ENCODE measurements at places on chromosomes 6 and 20.

- DNase-seq, result no peak
Observed at GRCh38 chr6:105336986-105337385, 65.9 kb downstream of the PREP start.

DNA sequence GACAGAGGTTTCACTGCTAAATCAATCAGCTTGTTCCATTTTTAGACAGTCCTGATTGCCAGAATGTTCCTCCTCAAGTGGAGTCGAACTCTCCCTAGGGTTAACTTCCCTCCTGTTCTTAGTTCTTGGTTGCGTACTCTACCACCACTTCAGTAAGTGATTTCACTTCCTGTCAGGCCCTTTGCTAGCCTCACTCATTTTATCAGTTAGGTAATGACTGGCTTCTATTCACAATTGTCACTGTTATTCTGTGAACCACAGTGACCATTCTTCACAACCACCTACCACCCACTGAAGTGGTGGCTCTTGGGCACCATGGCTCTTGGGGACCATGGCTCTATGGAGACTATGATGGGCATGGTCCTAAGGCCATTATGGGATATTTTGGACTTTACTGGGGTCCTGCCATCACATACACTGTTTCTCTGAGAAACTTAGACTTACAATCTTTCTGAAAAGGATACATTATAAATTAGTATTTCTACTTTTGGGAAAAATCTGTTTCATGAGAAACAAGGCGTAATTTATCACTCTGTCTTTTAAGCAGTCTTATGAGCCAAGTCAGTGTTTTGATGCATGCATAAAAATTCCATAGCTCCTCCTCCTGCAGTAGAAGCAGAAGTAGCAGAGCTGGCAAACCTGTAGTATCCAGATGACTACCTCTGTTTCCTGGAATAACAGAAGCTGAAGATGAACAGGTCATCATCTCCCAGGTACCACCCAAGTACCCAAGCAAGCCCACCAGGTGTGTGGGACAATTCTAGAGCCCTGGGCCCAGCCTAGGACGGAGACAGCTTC lies 66.3 kb downstream of the ATXN1 start:
- DNase-seq, result no peak

DNA sequence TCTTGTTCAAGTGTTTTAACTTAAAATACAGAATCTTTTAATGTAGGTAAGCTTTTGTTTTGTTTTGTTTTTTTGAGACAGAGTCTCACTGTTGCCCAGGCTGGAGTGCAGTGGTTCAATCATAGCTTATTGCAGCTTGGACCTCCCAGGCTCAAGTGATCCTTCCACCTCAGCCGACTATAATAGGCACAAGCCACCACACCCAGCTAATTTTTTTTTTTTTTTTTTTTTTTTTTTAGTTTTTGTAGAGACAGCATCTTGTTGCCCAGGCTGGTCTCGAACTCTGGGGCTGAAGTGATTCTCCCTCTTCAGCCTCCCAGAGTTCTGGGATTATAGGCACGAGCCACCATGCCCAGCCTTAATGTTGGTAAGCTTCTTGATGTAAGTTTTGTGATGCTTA lies 3.3 kb downstream of the EFHC1 start:
- no peak for DNase-seq

- peak; percentile 40 for DNase-seq
Observed at GRCh38 chr20:32534661-32535240, 50.4 kb downstream of the NOL4L start.

DNA sequence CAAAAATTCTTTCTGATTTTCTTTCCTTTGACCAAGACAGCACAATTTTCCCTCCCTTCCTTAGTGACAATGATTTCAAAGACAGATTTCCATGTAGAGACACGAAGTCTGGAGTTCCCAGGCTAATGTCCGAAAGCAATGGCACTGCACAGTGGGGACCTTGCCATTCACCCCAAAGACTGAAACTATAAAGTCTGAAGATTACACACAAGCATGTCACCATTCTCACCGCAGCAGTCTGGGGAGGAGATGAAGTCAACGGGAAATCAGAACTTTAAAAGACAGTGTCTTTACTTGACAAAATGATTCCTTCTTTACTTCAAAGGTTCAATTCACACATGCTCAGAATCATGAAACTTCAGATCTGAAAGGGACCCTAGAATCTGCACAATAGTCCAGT lies 8.3 kb downstream of the B4GALT5 start:
- DNase-seq, result no peak

- DNase-seq, result no peak
Observed at GRCh38 chr6:132060591-132060990, 109.4 kb upstream of the CCN2 start.

GRCh38 chr20:1368448-1369199 lies 24.2 kb downstream of the FKBP1A start:
- no peak for DNase-seq

- DNase-seq, result no peak
Observed at GRCh38 chr6:37105148-37106050, 64.6 kb upstream of the PIM1 start.

- DNase-seq, result peak; percentile 92
Observed at GRCh38 chr20:46970937-46971630, 76.4 kb downstream of the EYA2 start.

GRCh38 chr6:53854843-53855567 lies 60.2 kb downstream of the LRRC1 start:
- no peak for DNase-seq

GRCh38 chr20:40724566-40724965 lies 35.5 kb upstream of the MAFB start:
- no peak for DNase-seq

DNA sequence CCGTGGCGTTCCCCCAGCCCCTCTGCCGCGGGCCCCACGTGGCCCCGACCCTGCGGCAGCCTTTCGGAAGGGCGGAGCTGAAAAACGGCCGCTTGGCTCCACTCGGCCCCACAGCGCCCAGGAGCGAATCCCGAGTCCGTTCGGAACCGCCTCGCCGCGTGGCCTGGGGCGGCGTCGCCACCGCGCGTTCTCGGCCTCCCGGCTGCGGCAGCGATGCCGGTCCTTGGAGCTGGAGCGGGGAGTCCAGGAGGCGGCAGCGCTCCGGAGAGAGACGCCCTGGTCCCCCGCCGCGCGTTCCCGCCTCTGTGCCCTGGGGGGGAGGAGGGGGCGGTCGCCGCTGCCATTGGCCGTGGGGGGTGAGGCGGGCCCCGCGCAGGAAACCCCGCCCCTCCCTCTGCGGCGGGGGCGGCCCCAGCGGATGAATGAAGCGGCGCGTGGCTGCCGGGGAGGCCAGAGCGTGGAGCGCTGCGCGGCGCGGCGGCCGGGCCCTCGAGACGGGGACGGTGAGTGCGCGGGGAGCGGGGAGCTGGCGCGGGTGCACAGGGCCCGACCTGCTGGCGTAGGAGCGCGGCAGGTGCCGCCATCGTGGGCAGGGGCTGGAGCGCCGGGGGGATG lies at the start of gene SLCO4A1:
TSS of gene SLCO4A1 (plus strand) at position 453 of the 615 bp plus-strand sequence. CDS start 13,952 bp downstream, outside the sequence.
- DNase-seq, result peak; percentile 81

DNA sequence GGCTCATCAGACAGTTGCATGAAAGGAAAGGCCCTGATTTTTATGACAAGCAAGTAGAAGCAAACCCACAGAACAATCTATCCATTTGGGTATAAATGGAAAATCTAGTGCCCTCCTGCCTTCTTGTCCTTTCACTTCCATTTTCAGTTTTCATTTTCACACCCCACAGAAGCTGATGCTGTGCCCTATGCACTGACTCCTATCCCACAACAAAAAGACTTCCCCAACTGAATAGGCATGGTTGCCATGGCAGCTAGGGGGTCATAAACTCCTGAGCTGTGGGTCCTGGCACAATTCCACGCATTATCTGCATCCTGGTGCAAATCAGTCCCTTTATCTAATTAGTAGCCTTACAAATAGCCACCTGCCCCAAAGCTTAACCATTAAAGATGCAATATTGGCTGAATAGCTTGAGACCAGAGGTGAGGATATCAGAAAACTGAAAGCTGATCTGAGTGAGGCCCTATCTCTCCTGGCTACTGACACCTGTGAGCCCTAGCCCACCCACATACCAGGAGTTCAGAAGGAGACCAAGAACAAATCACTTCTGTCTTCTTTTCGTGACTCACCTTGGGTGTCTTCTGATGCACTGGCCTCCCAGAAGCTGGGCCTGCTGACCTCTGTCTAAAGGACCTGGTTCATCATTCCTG lies 34.9 kb upstream of the HEY2 start:
- peak; percentile 30 for DNase-seq

- no peak for DNase-seq
Observed at GRCh38 chr6:7630792-7631191, 40.8 kb downstream of the SNRNP48 start.

DNA sequence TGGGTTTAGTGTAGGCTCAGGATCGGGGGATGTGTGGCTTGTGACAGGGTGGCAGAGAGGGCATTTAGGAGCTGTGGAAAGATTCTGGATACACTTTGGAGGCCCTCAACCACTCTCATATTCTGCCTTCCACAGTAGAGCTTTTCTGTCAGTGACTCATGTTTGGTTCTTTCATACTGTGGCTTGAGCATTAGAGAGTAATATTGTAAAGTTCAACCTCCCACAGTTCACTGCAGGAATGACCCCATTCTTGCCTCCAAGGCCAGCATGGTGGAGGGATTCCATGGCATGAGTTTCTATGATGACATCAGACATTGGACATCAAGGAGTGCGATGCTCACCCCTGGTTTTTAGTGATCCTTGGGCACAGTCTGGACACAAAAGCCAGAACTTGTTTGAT lies 50.9 kb downstream of the DTD1 start:
- DNase-seq, result no peak

DNA sequence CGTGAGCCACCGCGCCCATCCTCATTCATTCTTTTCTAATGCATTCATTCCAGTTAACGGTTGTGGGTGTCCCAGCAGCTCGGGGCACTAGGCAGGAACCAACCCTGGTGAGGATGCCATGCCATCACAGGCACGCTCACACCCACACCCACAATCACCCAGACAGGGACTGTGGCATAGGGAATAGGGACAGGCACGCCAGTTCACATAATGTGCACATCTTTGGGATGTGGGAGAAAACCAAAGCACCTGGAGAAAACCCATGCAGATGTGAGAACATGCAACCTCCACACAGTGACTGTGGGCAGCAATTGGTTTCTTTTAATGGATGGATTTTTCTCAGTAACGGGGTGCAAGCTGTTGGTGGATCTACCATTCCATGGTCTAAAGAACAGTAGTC lies 64.3 kb downstream of the IRF4 start:
- DNase-seq, result no peak

- DNase-seq, result no peak
Observed at GRCh38 chr6:40125680-40126394, 191.6 kb upstream of the MOCS1 start.

GRCh38 chr6:144955859-144956258 lies 670.7 kb downstream of the UTRN start:
- DNase-seq, result no peak

DNA sequence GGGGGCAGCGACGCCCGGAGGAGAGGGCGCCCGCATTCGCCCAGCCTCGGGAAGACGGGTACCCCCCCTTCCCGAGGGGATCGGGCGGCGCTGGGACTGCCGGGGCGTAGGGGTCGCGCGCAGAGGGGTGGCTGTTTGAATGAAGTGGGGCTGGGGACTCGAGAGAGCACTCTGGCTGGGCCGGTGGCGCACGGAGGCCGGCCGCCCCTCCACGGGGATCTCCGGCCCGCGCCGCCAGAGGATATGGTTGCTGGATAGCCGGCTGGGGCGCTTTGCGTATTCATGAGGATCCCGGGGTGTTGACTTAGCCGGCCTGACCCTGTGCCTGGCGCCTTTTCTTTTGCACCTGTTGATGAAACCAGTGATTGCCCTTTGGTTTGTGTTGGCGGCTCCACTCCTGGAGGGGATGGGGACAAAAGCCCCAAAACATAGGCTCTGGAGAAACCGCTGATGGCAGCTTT lies 469 bp downstream of the SYNJ2 start:
- no peak for DNase-seq

DNA sequence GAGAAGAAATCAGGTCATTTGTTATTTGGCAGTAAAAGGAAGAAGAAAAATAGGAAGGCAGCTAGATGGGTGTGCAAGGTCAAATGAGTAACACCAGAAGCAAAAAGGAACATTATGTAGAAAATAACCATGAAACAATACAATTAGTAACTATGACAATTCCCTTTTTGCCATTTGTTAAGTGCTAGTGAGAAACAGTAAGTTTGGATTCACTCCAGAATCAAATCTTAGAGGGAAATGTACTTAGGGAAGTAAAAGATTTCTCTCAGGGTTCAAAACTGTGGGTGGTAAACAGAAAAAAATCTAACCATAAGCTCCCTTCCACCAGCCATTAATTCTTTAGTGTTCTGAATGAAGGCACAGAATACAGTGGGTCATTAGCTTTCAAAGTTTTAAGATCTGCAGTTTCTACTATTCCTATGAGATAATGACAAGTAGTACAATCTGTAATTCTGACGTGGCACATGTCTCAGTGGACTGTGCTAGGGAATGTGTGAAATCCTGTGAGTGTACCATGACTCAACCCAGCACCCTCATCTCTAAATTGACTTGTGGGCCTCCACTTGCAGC lies 17.1 kb downstream of the REPS1 start:
- DNase-seq, result no peak

DNA sequence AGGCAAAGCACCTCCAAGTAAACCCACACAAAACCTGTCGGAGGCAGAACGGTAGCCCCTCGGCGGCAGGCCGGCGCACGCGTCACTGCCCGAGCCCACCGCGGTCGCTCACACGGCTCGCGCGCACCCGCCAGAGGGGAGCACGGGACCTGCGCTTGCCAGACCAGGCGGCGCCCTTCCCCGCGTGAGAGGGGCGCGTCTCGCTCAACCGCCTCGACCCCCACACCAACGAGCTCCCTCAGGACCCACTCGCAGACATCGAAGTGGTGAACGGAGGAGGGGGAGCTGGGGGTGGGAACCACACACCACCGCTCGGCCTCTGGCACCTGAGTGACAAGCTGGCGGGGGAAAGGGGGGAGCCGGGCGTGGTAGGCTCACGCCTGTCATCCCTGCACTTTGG lies 1513.4 kb upstream of the DEFB115 start:
- no peak for DNase-seq

DNA sequence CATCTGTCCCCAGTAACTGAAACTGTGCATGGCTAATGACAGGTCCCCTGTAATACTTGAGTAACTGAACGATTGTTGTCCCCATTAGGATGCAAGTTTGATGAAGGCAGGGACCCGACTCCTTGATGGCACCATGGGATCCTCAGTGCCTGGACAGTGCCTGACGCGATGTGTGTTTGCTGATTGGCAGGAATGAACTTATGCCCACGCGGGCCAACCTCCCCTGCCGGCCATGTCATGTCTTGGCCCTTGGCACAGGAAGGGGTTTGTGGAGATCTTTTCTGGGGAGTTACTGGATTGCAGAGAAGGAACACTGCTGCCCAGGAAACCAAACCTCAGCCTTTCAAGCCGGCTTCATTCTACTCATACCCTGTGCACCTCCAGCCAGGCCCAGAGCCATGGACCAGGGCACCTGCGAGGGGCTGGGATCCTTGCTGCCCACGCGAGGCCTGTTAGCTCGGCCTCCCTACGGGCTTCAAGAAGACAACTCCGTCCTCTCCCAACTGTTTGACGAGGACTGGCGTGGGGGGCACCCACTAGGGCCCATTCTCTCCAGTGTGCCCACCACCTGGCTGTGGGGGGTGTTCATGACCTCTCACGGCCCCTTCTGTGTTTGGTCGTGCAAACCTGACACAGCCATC lies 147.8 kb downstream of the ZMYND8 start:
- no peak for DNase-seq

GRCh38 chr6:148854096-148854495 lies 107.3 kb downstream of the UST start:
- DNase-seq, result no peak

Measured in brain (organoid and tissue), 16 donors.